Upper lobe of right lung (tissue), 1 donor: ENCODE measurements at places on chromosomes 4 and X.

- H3K27me3 ChIP-seq, result no peaks in the 10 kb centered on the region
- DNase-seq, result no peak
- H3K36me3 ChIP-seq, result no peaks in the 10 kb centered on the region
- no peaks in the 10 kb centered on the region for H3K4me1 ChIP-seq
- no peak overlapping the region for H3K4me3 ChIP-seq
Measured at GRCh38 chrX:134186362-134187121, 50.4 kb upstream of the CCDC160 start.

- no peak overlapping the region for H3K27ac ChIP-seq
- H3K4me3 ChIP-seq, result no peak overlapping the region
- no peaks in the 10 kb centered on the region for H3K27me3 ChIP-seq
Measured at GRCh38 chr4:23970201-23970850, 80.5 kb upstream of the PPARGC1A start.

DNA sequence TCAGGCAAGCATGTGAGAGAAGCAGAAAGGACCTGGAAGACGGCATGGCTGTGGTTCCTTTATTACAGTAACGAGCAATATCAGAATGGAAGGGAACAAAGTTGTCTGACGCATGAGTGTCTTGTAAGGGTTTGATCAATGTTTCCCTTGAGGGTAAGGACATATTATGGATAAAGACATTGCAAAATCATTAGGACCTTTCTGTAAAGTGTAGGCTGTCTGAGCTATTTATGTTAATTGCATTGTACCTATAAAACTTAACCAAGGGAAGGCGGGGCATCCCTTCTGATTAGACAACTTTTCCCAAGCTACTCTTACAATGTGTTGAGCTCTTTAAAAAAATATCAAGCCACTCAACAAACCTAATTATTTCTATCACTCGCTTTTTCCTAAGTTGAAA is 112.2 kb upstream of the JADE1 start:
- H3K4me1 ChIP-seq, result no peaks in the 10 kb centered on the region
- H3K27me3 ChIP-seq, result no peaks in the 10 kb centered on the region
- H3K36me3 ChIP-seq, result no peaks in the 10 kb centered on the region
- no peak overlapping the region for H3K4me3 ChIP-seq
- no peak for DNase-seq

- no peak overlapping the region for H3K4me3 ChIP-seq
- H3K4me1 ChIP-seq, result peaks cover 22% of the 10 kb centered on the region
- H3K27me3 ChIP-seq, result peaks cover 15% of the 10 kb centered on the region
- H3K36me3 ChIP-seq, result no peaks in the 10 kb centered on the region
- no peak overlapping the region for H3K27ac ChIP-seq
Measured at GRCh38 chr4:168633496-168633895, 136.6 kb downstream of the PALLD start.

- no peaks in the 10 kb centered on the region for H3K4me1 ChIP-seq
- no peak overlapping the region for H3K27ac ChIP-seq
- H3K4me3 ChIP-seq, result no peak overlapping the region
- no peaks in the 10 kb centered on the region for H3K27me3 ChIP-seq
Measured at GRCh38 chr4:89703829-89704590, 133.0 kb downstream of the SNCA start.

- no peaks in the 10 kb centered on the region for H3K27me3 ChIP-seq
- H3K4me1 ChIP-seq, result no peaks in the 10 kb centered on the region
- no peak overlapping the region for H3K27ac ChIP-seq
- H3K4me3 ChIP-seq, result no peak overlapping the region
Measured at GRCh38 chrX:53065104-53065503, 16.5 kb downstream of the GPR173 start.

DNA sequence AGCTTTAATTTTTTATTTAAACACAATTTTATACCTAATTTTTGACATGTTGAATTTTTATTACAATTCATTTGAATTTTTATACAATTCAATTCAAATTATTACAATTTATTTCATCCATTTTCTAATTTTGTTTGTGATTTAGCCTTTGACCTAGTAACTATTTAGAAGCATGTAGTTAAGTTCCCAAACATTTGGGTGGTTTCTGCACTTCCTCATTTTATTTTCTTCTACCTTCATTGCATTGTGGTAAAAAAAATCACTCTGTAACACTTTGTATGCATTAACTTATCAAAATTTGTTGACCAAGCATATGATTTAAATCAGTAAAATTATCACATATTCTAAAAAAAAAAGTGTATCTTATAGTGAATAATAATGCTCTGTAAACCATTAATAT is 928.9 kb downstream of the ARAP2 start:
- H3K27me3 ChIP-seq, result no peaks in the 10 kb centered on the region
- no peak for DNase-seq
- no peak overlapping the region for H3K4me3 ChIP-seq
- no peak overlapping the region for H3K27ac ChIP-seq
- H3K4me1 ChIP-seq, result no peaks in the 10 kb centered on the region
- no peaks in the 10 kb centered on the region for H3K36me3 ChIP-seq
